Skin of body (tissue), 3 donors: ENCODE measurements at places on chromosomes 3 and 15. TPM values are rescaled to one million over a fixed set of nuclear protein-coding genes. Genes with fewer than 3 reads are reported as not detected.

MLF1 gene
- 12.5 TPM for total RNA-seq

GCHFR gene
- 7.4 TPM for total RNA-seq

AHSG gene
- total RNA-seq, result not detected

GOLGA8G gene
- not detected for total RNA-seq

MASP1 gene
- 26.5 TPM for total RNA-seq

PATL2 gene
- total RNA-seq, result 0.79 TPM

GOLGA6B gene
- total RNA-seq, result 0.10 TPM

NUTM1 gene
- total RNA-seq, result not detected

EFCC1 gene
- 0.79 TPM for total RNA-seq

SLC28A2 gene
- total RNA-seq, result not detected

CAMK2N2 gene
- total RNA-seq, result not detected
